Endothelial cell of umbilical vein (primary cell): ENCODE measurements at places on chromosomes 1 and 21.

GRCh38 chr1:83970114-83970513 lies 28.8 kb downstream of the TTLL7 start:
- no peak for DNase-seq

GRCh38 chr1:79568411-79568810 lies 561.9 kb upstream of the ADGRL4 start:
- DNase-seq = no peak

DNA sequence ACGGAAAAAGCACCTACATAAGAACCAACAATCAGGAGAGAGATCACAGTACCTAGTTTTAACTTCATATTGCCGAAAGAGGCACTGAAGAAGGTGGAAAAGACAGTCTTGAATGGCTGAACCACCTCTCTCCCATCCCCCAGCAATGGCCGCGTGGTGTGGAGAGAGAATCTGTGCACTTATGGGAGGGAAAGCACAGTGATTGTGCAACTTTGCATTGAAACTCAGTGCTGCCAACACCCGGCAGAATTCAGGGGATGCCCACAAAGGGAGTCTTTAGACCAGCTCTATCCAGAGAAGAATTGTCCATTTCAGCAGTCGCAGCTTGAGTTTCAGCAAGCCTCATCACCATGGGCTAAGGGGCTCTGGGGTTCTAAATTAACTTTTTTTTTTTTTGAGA lies 186.3 kb upstream of the USP25 start:
- no peak for DNase-seq

DNA sequence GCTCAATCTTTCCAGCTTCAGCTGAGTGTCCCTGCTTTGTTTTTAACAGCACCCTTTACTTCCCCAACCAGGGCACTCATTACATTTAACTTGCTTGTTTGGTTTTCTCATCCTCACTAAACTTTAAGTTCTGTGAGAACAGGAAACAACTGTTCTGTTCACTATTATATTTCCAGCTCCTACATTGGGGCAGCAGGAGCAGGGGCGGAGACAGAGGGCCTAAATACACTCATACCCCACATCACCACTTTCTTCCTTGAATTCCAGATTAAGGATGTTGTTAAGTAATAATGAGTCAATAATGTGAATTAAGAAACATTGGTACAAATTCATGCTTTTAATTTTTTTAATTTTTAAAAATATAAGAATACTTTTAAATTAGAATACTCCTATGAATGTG lies 6.0 kb downstream of the DRAM2 start:
- no peak for DNase-seq

DNA sequence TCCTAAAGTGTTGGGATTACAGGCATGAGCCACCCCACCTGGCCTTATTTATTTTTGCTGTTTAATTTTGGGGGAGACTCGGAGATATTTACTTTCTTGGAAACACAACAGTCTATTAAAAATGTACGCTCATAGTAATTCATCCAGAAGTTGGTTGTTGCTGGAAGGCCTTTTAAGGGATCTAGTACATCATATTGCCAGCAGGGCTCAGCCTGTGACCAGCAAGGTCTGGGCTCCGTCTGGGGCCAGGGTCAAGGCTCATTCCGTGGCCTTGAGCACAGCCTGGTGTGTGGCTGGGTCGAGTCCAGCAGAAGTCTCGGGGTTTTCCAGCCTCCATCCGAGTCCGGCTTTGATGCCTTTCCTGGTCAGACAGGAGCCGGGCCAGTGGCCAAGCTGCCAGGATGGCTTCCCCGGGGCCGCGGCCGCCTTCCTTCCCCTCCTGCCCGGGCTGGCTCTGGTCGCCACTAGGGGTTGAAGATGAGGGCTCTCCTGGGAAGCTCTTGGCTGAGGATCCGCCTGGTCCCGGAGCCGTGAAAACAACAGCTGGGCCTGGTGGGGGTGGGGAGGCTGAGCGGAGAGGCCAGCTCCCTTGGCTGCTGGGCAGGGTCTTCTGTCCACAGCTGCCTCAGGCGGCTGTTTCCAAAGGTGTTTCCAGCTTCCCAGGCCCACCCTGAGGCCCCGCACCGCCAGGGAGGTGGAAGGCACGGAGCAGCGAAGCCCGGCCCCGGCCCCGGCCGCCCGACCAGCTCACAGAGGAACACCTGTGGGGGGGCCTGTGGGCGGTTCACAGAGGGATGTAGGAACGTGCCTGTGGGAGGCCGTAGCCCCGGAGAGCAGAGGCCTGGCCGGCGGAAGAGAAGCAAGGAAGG lies 5.1 kb upstream of the VWA1 start:
- peak; percentile 91 for DNase-seq

DNA sequence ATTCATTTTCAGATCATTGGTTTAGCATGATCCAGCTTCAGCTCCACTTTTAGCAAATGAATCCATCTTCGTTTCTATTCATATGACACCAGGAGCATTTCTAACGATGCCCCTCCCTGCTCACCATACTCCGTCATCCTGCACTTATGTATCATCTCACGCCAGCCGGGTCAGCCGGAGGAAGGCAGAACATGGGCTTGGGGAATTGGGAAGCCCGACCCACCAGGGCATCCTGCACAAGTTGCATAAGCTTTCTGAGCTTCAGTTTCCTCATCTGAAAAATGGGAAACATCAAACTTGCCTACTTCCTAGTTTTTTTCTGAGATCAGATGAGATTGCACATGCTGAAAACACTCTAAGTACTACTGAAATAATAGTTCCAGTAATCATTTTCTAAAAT lies 194.7 kb downstream of the AK5 start:
- no peak for DNase-seq

DNA sequence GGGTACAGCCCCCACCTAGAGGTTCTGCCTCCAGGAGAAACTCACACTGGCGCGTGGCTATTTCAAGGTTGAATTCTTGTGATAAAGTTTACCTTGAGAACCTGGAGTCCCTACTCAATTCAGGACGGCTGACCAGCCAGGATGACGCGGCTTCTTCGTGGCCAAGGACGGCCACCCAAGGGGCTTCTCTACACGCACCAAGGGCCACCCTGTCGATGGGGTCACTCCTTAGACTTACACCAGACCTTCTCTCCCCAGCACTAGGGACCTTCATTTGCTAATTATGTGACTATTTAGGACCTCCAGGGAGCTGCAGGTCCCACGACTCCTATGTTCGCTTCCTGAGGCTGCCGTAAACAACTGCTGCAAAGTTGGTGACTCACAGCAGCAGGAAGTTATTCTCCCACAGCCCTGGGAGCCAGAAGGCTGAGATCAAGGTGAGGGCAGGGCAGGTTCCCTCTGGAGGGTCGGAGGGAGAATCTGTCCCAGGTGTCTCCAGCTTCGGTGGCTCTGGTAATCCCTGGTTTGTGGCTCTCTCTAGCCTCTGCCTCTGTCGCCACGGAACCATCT lies 135.9 kb downstream of the NPHP4 start:
- peak; percentile 52 for DNase-seq

DNA sequence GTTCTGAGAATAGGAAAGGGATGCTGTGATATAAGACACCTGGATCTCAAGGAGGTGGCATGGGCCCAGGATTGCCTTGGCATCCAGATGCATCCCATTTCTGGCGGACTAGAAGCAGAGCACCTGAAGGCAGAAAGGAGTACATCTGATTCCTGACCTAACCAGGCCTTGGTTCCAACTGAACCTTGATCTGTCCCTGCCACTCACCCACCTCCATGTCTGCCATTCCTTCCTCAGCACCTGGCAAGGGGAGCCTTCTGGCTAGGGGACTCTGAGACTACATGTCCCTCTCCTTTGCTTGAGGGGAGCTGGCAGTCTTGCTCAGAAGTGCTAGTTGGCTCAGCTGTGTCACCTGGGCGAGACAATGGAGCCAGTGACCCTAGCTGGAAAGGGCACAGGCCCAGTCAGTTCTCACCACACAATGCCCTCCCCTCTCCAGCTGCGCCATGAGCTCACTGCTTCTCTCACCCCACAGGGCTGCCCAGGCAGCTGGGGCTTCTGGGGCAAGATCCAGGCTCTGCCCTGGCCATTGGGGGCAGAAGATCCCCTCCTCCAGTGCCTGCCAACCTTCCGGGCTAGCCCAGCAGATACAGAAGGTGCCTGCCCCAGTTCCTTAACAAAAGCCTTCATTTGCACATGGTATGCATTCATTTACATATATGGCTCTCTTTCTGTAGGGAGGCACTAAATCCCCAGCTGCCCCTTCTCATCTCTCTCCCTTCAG lies 2.9 kb downstream of the IGSF8 start:
- no peak for DNase-seq

DNA sequence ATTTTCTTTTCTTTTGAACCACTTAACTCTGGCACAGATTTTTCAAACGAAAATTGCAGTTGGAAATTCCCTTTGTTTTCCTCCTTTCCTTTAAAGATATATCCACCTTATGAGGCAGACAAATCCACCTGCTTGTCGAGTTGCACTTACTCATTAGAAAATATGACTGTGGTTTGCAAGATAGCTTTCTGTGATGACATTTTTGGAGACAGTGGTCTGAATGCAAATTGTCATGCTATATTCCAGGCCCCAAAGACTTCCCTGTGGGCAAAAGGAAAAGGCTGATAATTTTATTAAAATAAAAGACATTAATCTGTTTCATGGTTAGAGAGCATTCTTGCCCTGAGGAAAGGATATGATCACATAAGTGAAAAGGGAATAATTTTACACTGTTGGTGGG lies 120.6 kb downstream of the TNFSF18 start:
- DNase-seq = no peak

DNA sequence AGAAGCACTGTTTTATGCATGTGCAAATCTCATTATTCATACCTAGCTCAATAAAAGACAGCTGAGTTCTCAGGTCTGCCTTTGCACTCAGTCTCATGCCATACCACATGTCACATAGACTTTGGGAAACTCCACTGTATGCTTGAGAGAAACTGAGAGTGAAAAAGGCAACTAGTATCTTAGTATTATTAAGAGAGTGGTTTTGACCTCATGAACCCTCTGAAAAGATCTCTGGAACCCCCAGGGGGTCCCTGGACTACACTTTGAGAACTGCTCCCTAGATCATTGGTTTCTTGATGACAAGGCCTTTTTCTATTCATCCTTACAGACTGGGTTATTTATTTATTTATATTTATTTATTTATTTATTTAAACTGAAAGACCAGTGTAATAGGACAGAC lies 3.7 kb upstream of the RHEX start:
- no peak for DNase-seq

GRCh38 chr1:87100271-87100670 lies 185.8 kb downstream of the HS2ST1 start:
- no peak for DNase-seq

- no peak for DNase-seq
Measured at GRCh38 chr1:53586765-53587164, 127.6 kb downstream of the DMRTB1 start.

DNA sequence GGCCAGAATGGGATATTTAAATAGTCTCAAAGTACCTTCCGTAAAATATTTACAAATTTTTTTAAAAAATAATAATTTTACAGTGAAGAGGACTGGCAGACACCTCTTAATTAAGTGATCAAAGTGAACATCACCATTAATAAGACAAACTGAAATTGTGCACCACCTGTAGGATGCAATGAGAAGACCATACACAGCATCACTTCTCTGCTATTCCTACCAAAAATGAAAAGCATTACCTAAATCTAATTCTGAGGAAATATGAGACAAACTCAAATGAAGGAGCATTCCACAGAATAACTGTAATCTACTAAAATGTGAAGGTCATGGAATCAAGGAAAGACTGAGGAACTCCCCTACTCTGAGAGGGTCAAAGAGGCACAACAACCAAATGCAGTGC lies 68.2 kb upstream of the PRDX6 start:
- no peak for DNase-seq

DNA sequence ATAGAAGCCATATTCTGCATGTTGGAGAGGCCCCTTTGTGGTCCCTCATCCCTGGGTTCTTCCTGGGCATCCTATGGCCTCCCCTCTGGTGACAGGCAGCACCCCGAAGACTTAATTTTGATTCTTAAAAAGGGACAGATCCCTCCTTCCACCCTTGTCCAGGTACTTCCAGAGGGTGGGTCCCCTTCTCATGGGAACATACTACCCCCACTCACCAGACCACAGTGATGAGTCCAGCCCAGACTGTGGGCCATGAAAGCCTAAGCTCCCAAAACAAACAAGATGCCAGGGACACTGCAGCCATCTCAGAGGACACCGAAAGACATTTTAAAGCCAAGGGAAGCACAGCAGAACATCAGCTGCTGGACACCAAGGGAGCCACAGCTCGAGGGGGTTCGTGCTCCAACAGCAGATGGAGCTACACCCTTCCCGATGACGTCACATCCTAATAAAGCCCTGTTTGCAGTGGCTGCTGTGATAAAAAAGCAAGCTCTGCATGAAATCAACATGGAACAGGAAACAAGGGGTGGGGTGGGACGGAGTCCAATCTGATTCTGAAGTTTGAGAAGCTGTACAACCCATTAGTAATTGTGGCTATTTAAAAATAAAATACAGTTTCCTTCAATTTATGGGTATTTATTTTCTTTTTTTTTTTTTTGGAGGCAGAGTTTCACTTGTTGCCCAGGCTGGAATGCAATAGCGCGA lies 32.4 kb downstream of the GNB1 start:
- peak; percentile 98 for DNase-seq

DNA sequence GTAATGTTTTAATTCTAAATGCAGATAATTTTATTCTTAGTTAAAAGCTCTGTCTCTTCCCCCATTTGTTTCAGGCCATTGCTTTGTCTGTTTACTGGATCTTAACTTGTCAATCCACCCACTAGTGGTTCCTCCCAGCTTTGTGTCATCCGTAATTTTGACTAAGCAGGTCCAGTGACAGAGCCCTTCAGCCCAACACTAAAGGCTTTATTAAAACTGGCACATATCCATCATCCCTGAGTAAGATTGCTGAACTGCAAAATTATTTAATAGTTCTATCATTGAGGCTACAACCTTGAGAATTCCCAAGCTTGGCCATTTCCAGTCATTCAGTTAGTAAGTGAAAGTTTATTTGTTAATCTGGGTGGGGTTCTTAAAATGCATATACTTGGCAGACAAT lies 96.7 kb downstream of the NGF start:
- no peak for DNase-seq

GRCh38 chr1:161817176-161817730 lies 51.1 kb downstream of the ATF6 start:
- DNase-seq = no peak

GRCh38 chr1:170377440-170377839 lies 154.5 kb upstream of the GORAB start:
- DNase-seq = no peak

DNA sequence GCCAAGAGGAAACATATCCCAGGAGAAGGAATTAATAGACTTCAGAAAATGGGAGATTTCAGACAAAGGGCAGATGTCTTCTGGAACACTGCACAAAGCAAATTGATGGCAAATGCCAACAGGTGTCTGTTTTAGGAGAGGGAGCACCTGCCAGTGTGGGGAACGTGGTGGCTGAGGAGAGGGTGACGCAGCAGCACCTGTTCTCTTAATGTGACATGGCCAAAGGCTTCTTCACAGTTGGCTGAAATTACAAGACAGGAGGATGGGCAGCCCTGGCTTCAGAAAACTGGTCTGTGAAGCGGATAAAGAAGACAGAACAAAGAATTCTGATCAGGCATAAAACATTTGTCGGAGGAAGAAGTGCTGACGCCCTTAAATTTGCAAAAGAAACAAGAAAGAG lies 178.7 kb upstream of the RUNX1 start:
- DNase-seq = no peak

GRCh38 chr1:229714964-229715603 lies 89.0 kb downstream of the URB2 start:
- peak; percentile 32 for DNase-seq

- DNase-seq = no peak
Measured at GRCh38 chr1:47986761-47987200, 10.4 kb downstream of the TRABD2B start.
